ENCODE measurements at places on chromosomes 4 and X.
A peak's percentile ranks its signal among the peaks of the same experiment; 100 is the strongest.

- DNase-seq: no peak
Measured at GRCh38 chrX:335758-336155, 17.2 kb upstream of the GTPBP6 start.

DNA sequence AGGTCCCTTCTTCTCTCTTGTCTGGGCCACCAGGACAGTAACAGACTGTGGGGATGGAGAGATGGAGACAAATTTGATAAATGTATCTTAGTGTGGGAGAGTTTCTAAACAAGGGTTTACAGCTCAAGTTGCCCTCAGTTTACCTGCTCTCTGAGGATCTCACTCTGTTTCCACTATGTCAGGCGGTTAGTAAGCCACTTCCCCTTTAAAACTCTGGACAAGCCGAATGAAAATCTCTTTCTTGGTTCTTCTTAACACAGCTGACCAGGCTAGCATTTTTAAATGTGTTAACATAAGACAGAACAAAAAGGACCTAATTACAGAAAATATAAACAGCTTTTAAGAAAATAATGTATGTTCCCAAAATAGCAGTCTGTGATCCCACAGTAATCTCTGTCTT lies 2.9 kb upstream of the SCARB2 start:
- DNase-seq: no peak

DNA sequence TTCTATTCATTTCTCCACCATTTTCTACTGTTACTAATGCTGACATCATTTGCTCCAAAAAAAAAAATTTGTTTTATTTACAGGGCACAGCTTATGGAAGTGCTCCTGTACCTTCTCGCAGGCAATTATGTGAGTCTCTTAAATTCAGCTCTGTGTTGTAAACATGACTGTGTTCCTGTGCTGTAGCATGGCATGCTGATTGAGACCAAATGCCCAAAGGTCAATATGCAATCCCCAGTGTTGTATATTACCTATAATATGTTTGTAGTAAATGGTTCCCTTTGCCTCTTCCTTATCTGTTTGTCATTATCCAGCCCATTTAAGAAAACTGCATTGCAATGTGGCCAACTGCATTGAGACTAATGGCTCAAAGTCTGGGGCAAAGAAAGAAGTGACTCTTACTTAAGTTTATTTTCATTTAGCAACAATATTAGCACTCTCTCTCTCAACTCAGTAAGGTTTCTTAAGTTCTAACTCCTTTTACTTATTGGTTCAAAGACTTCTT lies 1020.0 kb upstream of the GRID2 start:
- DNase-seq: no peak

DNA sequence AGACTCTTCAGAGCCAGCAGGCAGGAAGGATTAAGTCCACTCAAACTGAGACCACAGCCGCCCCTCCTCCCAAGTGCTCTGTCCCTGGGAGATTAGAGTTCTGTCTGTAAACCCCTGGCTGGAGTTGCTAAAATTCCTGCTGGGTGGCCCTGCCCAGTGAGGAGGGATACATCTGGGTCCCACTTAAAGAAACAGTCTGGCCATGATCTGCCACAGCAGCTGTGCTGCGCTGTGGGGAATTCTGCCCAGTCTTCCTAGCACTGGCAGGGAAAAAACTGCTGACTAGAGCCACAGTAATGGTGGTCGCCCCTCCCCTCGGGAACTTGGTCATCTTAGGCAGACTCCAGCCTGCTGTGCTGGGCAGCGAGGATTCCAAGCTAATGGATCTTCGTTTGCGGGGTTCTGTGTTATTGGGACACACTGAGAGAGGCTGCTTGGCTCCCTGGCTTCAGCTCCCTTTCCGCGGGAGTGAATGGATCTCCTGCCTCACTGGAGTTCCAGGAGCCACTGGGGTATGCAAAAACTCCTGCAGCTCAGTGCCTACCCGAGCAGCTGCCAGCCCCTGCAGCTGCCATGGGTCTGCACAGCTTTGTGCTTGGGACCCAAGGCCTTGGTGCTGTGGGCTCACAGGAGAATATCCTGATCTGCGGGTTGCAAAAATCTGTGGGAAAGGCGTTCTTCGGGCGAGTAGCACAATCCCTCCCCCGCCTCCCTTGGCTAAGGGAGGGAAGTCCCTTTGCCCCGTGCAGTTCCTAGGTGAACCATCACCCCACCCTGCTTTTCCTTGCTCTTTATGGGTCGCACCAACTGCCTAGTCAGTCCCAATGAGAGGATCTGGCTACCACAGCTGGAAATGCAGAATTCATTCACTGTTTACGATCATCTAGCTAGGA lies 15.7 kb downstream of the ZXDB start:
- DNase-seq: no peak

GRCh38 chrX:5976332-5976731 lies 252.3 kb downstream of the NLGN4X start:
- DNase-seq: no peak

- DNase-seq: no peak
Measured at GRCh38 chr4:42466273-42466844, 69.1 kb downstream of the SHISA3 start.

DNA sequence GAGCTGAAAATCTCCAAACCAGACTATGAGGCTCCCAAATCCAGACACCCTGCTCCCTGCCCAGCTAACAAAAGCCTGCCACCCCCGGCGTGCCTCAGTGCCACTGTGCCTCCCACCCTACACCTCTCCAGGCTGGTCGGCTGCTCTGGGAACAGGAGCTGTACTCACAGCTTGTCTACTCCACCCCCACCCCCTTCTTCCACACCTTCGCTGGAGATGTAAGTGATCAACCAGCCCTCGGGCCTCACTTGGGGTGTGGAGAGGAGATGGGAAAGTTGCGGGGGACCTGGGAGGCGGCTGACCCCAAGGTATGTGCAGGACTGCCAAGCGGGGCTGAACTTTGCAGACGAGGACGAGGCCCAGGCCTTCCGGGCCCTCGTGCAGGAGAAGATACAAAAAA lies 1.8 kb downstream of the WAS start:
- DNase-seq: no peak

- no peak for DNase-seq
Measured at GRCh38 chr4:151540728-151541388, 131.9 kb downstream of the FHIP1A start.

- no peak for DNase-seq
Measured at GRCh38 chr4:14225688-14226207, 598.2 kb upstream of the BOD1L1 start.

DNA sequence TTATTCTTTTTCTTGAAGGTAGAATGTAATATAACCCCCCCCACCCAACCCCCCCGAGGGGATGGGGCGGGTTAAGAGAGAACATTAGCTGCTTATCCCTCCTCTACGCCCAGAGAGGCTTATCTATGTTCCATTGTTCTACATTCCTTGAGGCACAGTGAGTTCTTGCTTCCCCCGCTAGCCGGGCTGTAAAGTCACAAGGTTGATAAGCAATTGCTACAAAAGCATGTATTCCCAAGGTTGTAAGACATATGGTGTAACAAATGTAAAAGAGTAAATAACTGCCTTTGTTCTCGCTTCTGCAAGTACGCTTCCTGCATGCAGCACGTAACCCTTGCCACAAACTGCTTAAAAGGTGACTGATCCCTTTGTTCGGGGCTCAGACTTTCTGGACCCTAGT lies 8.2 kb downstream of the DCAF8L2 start:
- DNase-seq: no peak

- no peak for DNase-seq
Measured at GRCh38 chr4:30765022-30765421, 44.9 kb downstream of the PCDH7 start.

DNA sequence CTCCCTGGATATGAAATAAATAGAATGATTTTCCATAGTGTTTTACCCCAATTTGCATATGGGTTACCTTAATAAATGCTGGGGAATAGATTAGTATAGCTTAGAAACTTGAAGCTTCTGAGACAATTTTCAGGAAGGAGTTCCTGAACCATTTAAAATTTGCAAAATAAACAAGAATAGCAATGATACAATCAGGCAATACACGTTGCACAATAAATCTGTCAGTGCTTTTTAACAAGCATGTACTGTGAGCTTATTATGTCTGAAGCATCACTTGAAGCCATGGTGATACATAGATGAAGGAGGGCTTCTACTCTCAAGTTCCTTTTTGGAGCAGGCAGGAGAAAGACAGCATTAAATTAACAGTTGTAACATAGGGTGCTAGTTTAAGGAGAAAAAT lies 84.2 kb upstream of the WDFY3 start:
- DNase-seq: no peak

- no peak for DNase-seq
Measured at GRCh38 chr4:176921256-176921655, 128.5 kb upstream of the VEGFC start.

- DNase-seq: peak; percentile 6
Measured at GRCh38 chrX:76253432-76253831, 80.6 kb downstream of the PBDC1 start.

DNA sequence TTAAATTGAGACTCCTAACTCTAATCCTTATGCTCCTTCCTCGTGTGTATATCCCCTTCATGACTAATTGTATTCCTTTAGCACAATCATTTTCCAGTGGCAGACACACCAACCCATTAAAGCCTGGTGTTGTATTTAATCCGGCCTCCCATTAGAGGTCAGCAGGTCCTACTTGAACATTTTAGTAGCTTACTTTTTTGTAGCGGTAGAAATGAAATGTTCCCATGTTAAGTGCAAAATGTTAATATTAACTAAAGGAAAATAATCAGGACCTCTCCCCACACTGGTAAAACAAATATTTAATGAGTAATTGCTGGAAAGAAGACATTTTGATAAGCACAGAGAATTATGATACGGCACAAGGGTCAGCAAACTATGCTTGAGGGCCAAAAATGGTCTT lies 3.4 kb downstream of the RAB33B start:
- DNase-seq: no peak

- DNase-seq: no peak
Measured at GRCh38 chr4:40606239-40606767, 23.4 kb downstream of the RBM47 start.

- DNase-seq: no peak
Measured at GRCh38 chr4:125313497-125313896, 1.3 kb upstream of the FAT4 start.

- DNase-seq: no peak
Measured at GRCh38 chr4:150316332-150317205, 238.3 kb downstream of the DCLK2 start.

DNA sequence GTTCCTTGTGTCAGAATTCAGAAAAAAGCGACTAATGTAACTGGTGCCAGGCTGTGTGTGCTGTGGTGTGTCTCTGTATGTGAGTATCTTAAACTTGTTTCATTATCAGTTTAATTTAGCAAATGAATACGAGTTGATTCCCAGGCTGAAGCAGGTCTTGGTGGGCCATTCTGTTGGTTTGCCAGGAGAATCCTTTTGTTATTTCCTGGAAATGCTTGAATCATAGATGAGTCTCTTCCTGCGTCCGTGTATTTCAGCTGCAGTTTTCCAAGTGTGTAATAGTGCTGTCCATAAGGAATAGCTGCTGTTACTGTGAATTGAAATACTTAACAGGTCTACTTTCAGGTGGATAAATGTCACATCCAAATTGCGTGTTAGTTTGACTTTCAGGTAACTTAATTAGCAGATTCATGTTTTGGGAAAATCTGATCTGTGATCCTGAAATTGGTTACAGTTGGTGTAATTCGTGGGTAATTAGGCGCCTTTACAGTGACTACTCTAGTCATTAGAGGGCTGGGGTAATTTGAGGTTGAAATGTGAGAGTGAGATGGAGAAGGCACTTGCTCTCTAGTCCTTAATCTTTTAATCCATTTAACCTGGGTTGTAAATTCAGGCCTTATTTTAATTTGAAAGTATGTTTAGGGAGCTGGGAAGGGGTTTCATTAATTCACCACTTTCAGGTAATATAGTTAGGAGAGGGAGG lies 23.8 kb downstream of the TMEM131L start:
- DNase-seq: no peak

DNA sequence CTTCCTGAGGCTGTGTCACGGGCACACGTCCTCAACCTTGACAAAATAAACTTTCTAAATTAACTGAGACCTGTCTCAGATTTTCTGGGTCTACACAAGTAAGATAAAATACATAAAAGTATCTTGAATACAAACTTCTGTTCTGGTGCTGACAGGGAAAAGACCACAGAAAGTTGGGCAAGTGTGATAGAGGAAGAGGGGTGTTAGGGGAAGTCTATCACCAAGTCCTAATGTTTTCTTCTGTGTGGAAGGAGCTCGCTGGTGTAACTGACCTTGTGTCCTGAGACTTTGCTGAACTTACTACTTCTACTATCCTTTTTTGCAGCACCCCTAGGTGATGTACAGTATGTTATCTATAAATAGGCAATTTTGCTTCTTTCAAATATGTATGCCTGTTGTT lies 97.0 kb upstream of the STIM2 start:
- DNase-seq: no peak

DNA sequence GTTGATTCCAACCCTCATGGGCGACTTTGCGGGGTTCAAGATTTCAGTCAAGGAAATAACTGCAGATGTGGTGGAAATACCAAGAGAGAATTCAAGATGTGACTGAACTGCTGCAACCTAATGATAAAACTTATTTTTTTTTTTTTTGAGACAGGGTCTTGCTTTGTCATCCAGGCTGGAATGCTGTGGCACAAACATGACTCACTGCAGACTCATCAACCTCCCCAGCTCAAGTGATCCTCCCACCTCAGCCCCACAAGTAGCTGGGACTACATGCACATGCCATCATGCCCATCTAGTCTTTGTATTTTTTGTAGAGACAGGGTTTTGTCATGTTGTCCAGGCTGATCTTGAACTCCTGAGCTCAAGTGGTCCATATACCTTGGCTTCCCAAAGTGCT lies 19.5 kb upstream of the WDFY3 start:
- DNase-seq: no peak

DNA sequence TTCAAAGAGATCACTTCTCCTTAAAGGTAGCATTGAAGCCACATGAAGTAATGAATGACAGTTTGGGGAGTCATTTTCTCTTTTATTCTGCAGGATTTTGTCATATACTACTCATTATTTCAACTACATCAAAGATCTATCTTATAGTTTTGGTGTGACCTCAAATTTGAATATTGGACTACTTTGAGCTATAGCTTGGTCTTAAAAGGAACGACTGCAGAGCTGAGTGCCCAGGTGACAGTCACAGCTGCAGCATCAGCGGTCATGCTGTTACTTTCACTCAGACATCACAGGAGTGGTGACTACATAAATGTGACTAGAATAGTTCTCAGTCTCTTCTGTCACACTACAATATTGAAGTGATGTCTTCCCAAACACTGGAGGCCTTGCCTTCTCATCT lies 10.7 kb upstream of the SPCS3 start:
- no peak for DNase-seq

DNA sequence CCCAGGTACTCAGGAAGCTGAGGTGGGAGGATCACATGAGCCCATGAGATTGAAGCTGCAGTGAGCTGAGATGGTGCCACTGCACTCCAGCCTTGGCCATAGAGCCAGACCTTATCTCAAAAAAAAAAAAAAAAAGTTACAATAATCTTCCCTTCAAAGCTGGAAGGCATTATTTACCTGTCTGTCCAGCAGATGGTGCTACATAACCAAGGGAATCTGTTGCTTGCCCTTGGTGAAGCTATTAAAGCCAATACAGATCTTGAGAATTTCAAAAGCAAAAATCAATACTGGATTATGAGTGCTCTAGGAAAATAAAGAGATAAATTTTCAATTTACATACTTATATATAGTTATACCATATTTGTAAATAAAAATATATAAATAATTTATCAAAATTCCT lies 25.9 kb downstream of the PKD2 start:
- DNase-seq: peak; percentile 8

- no peak for DNase-seq
Measured at GRCh38 chrX:38095971-38096529, 89.7 kb downstream of the SYTL5 start.

GRCh38 chr4:2795300-2795892 lies 2.5 kb downstream of the SH3BP2 start:
- no peak for DNase-seq

All from stimulated activated CD4-positive, alpha-beta T cell treated with anti-CD3 and anti-CD28 coated beads, Interleukin-4, amount 100 ng/mL, for 4 hours (primary cell).